ENCODE measurements at places on chromosomes 3 and 15.

DNA sequence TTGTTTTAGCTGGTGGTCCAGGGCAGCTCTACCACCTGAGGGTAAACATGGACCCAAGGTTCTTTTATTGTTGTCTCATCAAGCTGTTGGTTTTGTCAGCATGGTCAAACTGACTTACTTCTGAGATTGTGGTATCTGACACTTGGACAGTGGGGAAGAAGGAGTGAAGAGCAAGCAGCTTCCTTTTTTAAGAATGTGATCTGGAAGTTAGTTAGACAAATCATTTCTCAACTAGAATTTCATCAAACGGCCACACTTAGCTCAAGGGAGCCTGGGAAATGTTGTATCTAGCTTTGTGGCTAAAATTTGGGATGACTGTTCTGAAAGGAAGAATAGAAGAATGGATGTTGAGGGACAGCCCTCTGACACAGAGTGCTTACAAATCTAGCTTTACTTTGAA lies 215.2 kb downstream of the ZNF621 start:
- no peak for DNase-seq

- peak; percentile 80 for DNase-seq
Observed at GRCh38 chr3:125357032-125357658, 18.0 kb downstream of the ZNF148 start.

DNA sequence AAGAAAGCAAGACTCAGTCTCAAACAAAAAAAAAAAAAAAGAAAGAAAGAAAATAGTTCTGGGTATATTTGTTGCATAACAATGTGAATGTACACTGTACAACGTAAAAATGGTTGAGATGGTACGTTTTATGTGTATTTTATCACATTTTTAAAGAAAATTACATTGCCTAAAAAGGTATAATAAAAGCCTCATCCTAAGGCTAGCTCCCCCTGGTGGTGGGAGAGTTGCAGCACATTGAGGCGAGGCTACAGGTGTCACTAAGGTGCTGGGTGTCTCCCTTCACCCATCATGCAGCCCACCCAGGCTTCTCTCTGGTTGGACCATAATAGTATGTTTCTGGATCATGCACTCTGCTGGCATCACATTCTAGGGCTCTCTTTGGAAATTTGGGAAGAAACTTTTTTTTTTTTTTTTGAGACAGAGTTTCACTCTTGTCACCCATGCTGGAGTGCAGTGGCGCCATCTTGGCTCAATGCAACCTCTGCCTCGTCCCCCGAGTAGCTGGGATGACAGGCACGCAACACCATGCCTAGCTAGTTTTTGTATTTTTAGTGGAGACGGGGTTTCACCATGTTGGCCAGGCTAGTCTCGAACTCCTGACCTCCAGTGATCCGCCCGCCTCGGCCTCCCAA lies 12.4 kb upstream of the RAB11A start:
- peak; percentile 77 for DNase-seq

GRCh38 chr15:74505837-74506514 lies 35.0 kb upstream of the ARID3B start:
- no peak for DNase-seq

DNA sequence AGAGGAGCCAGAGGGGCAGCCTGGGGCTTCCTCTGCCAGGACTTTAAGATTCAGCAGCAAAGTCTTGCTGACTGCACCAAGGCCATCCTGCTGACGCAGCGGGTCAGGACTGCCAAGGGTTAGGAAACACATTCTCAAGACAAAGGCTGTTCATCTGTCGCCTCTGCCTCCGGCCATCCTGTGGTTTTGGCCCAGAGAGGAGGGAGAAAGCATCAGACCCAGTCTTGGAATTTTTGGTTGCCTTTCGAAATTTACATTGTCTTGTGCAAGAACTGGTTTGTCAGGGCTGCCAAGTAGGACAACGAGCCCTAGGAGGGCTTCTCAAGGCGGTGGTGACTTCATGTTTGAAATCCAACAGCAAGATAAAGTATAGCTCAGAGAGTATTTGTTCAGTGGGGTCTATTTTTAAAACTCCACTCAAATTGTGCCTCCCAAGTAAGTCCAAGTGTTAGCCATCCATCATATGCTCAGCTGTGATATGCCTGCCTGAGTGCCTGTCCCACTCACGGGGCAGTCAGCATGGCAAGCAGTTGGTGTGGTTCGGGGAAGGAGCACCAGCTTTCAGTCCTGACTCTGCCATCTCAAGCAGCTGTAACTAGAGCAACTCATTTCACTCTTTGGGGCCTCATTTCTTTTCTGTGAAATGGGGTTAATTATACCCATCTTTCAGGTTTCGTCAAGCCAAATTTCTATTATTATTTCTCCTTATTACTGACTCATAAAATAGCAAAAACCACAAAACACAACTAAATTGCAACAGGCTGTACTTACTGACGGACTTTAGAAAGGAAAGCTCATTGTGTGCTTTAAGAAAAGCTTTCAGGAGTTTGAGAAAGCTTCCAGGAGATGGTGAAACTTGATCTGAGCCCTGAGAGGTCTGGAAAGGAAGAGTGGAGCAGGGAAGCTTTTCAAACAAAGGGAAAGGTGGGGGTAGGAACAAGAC lies 42.4 kb upstream of the RHO start:
- no peak for DNase-seq

- no peak for DNase-seq
Observed at GRCh38 chr15:66628976-66629723, 63.4 kb upstream of the LCTL start.

GRCh38 chr3:39980058-39980457 lies 170.6 kb downstream of the MYRIP start:
- no peak for DNase-seq

DNA sequence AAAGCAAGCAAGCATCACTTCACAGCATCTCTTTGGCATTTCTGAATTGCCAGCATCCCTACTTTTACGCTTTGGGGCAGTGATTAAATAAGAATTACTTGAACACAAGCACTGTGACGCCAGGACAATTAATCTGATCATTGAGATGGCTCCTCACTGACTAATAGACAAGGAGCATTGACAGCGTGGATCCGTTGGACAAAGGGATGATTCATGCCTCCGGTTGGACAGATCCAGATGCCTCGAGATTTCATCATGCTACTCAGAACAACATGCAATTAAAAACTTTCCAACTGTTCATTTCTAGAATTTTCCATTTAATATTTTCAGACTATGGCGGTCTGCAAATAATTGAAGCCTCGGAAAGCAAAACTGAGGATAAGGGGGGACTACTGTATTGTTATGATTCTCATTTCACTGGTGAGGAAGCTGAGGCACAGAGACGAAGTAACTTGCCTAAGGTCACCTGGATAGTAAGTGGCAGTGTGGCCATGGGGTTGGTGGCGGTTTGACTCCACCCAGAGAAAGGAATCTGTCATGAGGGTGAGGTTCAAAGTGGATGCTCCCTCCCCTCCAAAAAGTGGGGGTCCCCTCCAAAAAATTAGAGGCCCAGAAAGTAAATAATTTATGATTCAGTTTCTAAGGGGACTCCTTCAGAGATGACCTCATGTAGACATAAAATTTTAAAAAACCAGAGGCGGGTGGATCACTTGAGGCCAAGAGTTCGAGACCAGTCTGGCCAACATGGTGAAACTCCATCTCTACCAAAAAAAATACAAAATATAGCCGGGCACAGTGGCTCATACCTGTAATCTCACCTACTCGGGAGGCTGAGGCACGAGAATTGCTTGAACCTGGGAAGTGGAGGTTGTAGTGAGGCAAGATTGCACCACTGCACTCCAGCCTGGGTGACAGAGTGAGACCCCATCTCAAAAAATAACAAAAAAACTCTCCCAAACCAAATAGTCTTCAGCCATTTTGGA lies 12.3 kb upstream of the PGPEP1L start:
- no peak for DNase-seq

- no peak for DNase-seq
Observed at GRCh38 chr3:67648701-67649100, 5.7 kb downstream of the SUCLG2 start.

DNA sequence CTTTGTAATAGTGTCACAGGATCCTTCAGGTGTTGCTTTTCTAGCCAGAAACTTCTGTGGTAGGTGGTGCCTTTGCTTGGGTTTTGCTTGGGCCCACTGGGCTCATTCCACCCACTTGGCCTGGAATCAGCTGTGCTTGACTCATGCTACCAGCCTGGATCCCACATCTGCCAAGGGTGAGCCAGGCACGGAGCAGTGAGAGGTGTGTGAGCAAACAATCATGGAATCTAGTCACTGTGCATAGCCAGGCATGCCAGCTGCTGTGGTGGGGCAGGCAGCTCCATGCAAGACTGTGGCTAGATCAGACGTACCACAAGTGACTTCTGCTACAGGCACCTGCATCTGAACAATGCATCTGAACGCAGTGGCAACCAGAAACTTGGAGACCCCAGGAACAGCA lies 275.9 kb downstream of the UBE2E2 start:
- no peak for DNase-seq

GRCh38 chr3:112633191-112633590 lies 7.8 kb downstream of the CCDC80 start:
- no peak for DNase-seq

DNA sequence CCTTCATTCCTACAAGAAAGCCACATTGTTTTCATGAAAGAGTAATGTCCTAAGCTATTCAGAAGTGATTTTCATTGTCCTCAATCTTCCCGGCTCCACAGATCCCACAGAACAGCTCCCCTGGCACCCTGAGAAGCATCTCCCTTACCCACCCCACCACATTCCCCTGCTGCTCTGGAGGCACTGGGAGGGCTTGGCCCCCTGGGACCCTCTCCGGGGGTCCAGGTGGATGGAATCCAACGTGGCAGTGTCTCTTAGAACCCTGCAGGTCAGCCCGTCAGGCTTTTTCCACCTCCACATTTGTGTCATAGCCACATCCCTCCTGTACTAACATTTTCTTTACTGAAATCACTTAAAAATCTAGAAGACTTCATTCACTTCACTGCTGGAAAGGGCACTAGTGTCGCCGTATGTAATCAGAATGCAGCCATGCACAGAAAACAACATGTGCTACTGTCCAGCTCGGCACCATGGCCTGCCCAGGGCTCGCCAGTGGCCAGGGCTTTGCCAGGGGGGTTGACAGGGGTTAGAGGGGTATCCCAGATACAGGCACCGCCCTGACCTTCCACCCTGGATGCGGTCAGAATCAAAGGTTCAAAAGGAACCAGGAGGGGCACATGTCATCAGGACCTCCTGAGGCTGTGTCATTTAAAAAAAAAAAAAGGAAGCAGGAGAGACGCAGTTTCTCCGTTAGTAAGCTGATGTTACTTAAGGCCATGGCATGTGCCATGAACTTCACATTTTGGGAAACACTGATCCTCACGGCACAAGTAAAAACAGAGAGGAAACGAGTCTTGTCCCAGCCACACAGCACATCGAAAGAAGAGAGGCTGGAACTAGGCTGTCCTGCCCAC lies 106.3 kb downstream of the LSM3 start:
- DNase-seq = no peak

- DNase-seq = no peak
Observed at GRCh38 chr15:101242160-101242998, 9.5 kb downstream of the CHSY1 start.

DNA sequence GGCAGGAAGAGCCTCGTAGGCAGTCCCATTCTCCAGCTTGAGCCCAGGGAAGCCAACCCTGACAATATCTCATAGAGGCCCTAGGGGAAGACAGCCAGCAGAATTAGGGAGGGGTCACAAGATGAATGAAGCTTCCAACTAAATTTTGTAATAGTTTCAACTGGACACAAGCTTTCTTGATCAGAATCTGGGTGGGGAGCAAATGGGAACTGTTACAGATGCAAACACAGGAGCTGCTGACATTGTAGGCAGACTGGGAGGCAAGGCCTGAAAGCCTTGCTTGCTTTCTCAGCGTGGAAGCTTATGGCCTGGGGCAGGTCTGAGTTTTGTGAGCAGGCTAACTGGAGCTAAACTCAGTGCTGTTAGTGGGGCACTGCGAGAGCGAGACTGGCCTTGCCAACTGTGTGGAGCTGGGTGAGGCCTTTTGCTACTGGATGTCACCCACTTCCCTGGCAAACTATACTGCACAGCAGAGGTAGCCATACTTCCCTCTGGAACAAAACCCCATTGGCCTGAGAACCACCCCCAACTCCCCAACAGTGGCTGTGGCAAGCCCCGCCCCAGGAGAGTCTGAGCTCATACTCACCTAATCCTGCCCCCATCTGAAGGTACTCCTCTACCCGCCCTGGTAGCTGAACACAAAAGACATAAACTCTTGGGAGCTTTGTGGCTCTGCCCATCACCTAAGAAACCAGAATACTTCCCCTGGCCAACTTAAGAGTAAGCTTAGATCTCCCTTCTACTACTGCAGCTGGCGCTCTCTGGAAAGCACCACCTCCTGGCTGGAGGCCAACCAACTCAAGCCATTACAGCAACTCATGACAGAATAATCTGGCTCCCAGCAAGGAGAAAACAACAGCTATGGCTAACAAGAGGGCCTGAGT lies 42.9 kb downstream of the CFAP20DC start:
- no peak for DNase-seq

- no peak for DNase-seq
Observed at GRCh38 chr15:69319384-69320375, 21.0 kb downstream of the PAQR5 start.

DNA sequence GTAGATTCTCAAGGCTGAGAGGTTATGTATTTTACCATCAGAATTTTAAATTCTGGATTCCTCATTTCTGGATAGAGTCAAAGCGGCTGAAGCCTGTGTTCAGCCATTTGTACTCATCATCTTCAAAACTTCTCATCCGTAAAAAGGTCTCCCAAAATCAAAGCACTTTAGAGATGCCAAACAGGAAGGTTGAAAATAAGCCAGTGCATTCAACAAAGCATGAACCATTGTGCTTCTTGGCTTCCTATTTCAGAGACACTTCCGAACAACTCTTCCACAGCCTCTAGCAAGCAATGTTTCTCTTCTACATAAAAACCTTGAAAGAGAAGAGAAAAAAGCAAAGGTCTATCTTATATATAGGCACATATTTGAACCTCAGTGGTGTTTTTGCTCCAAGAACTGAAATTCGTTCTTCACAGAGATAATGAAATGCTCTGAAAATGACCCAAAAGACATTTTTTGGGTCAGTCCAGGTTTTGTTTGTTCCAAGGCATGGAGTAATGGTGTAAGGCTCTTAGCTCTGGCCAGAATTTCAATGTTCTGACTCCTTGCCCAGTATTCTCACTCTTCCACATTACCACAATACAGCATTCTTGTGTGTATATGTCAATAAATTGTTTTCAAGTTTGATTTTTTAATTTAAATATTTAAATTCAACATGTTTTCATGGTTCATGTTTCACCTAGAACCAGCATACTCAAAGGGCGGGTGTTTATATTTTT lies 163.1 kb downstream of the STAC start:
- no peak for DNase-seq

DNA sequence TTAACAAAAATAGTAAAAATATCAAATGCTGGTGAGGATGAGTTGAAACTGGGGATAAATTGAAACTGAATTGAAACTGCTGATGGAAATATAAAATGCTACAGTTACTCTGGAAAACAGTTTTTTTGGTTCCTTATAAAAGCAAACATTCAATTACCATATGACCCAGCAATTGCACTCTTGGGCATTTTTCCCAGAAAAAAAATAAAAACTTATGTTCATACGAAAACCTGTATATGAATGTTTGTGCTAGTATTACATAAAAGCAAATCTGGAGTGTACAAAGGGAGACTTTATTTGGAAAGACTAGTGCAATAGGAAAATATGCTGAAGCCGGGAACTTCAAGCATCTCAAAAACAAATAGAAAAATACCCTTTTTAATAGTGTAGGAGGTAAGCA lies 857.9 kb upstream of the CADM2 start:
- no peak for DNase-seq
